ENCODE measurements at places on chromosomes 16 and 17.

GRCh38 chr16:84159007-84159406 lies 13.9 kb downstream of the DNAAF1 start:
- DNase-seq: no peak

DNA sequence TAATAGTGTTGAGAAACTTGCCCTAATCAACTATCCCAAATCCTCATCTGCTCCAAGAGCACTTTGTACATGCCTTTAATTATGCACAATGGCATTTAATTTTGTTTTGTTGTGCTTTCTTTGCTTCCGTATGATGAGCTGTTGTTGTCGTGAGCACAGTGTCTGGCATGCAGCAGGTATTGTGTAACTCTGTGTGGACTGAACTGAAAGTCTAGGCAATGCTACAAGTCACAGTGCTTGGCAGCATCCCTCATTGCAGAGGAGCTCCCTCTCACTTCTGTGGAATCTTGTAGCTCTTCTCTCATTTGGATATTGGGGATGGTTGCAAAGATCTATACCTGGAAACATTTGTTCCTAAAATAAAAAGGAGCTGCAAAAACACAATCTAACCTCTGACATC lies 502.2 kb upstream of the CA10 start:
- no peak for DNase-seq

GRCh38 chr16:69116906-69117305 lies 11.5 kb downstream of the HAS3 start:
- no peak for DNase-seq

GRCh38 chr16:66878067-66878466 lies 2.2 kb upstream of the PDP2 start:
- DNase-seq: no peak

DNA sequence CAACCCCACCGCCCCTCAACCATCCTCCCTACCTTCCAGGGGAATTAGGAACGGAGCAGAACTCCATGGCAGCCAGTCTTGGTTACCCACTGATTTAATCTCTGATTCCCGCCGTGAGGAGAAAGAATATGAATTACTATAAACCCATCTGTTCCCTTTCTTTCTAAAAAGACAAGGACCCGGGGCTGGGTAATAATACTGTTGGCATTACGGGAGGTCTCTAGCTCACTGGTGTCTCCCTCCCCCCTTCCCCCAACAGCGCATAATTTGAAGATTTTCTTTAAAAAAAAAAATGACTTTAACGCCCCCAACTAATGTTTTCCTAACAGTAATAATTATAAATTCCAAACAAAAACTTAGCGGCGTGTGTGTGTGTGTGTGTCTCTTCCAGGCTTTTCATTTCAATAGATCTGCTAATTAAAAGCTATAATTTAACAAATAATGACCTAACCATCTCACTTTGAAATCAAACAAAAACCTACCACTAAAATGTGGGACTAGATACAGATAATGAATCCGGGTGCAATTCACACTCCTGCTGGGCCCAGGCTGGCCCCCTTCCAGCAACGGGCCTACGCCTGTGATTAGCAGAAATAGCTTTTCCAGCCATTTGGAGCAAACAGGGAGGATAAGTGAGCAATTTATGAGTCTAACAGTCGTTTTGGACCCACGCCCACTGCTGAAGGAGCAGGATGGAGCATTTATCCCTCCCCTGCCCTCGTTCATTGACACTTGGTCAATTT lies 18.2 kb upstream of the BHLHA9 start:
- DNase-seq: no peak

DNA sequence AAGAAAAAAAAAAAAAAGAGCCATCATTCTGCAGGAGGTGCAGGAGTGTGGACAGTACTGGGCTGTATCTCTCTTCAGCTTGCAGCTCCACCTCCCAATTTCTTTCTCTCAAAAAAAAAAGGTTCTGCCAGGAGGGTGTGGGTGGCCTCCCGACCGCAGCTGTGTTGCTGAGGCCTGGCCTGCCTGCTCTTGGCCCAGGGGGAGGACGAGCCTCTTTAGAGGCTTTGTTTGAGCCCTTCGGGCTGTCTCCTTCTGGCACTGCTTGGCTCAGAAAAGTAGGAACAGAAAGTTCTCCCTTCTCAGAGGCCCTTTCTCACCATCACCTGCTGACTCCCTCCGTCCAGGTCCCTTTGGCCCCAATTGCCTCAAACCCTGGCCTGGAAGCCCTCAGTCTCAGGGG lies 22.2 kb upstream of the C17orf107 start:
- DNase-seq: no peak

DNA sequence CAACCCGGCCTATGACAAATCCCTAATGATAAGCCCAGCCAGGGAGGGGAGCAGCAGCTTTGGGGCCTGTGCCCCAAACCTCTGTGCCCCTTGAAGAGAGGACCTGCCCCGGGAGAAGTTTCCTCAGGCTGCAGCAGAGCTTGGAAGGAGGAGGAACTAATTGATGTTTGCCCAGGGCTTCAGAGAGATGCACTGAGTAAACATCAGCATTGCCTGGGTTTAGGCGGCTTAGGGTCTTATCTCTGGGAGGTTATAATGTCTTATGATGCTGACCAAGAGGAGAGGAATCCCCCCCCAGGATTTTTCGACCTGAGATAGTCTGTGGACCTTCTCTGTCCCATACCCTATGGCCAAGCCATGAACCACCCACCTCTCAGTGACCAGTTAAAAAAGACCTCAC lies 148.7 kb upstream of the SDK2 start:
- no peak for DNase-seq

GRCh38 chr16:26993963-26994362 lies 72.8 kb upstream of the C16orf82 start:
- DNase-seq: no peak

GRCh38 chr17:81393684-81394376 lies 1.4 kb upstream of the BAHCC1 start:
- DNase-seq: peak; percentile 50
